ENCODE measurements at places on chromosomes 6 and 20.
A peak's percentile ranks its signal among the peaks of the same experiment; 100 is the strongest.

DNA sequence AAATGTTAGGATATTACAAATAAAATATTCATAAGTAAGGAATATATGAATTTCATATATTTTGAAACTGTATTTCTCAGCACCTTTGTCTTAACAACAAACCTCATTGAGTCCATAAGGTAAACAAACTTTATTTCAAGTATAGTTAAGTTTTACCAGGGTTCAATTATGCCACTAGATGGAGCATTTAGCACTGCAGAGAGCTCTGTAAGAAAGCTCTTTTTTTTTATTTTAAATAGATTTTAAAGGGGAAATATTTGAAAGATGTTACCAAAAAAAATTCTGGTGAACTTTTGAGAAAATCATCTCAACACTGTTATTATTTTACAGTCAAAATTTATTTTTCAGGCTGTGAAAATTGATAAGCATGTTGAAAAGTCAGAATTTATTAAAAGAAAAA, 955.2 kb upstream of the EYS start:
- DNase-seq: no peak
- H3K4me1 ChIP-seq: no peaks in the 10 kb centered on the region
- no peaks in the 10 kb centered on the region for H3K27me3 ChIP-seq
- H3K36me3 ChIP-seq: no peaks in the 10 kb centered on the region
- no peak overlapping the region for H3K4me3 ChIP-seq
- H3K27ac ChIP-seq: no peak overlapping the region

DNA sequence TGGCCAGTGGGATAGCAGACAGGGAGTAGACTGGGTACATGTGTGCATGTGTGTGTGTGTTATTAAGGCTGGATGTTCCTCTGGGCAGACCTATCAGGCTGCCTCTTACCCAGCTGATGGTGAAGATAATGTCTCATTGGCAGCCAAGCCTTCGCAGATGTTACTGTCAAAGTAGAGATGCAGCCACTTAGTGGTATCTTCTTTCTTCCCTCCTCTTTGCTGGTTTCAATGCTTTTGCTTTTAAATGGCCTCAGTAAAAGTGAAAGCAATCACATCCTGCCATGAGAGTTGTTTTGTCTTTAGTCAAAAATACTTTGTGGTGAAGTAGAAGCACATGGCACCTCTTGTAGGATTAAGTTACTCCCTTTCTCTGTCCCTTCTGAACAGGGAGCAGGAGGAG, 57.5 kb downstream of the SNRNP48 start:
- H3K4me3 ChIP-seq: no peak overlapping the region
- H3K4me1 ChIP-seq: no peaks in the 10 kb centered on the region
- DNase-seq: no peak
- H3K27ac ChIP-seq: no peak overlapping the region

- no peak for DNase-seq
- no peaks in the 10 kb centered on the region for H3K27me3 ChIP-seq
- no peak overlapping the region for H3K27ac ChIP-seq
- no peaks in the 10 kb centered on the region for H3K4me1 ChIP-seq
- H3K36me3 ChIP-seq: no peaks in the 10 kb centered on the region
These were observed 29.4 kb upstream of the GMPR start for GRCh38 chr6:16208989-16209388.

DNA sequence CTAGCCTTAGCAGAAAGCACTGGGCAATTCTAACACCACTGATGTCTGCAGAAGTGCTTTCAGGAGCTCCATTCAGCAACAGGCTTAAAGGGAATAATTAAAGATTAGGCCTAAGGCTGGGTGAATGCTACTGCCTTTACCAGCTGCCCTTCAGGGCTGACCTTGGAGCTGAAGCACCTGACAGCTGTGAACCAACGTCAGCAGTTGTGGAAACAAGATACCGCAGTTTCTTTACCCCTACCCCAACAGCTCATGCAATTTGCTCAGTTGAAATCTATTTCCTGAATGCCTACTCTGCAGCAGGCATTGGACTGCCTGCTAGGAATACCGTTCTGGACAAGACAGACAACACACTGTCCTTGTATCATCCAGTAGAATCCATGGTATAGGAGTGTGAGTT, 51.5 kb upstream of the ADTRP start:
- DNase-seq: no peak
- H3K27me3 ChIP-seq: no peaks in the 10 kb centered on the region
- H3K4me3 ChIP-seq: no peak overlapping the region
- H3K36me3 ChIP-seq: no peaks in the 10 kb centered on the region
- no peaks in the 10 kb centered on the region for H3K4me1 ChIP-seq
- no peak overlapping the region for H3K27ac ChIP-seq

- H3K27me3 ChIP-seq: no peaks in the 10 kb centered on the region
- H3K4me3 ChIP-seq: no peak overlapping the region
- no peak for DNase-seq
- no peak overlapping the region for H3K27ac ChIP-seq
- H3K4me1 ChIP-seq: no peaks in the 10 kb centered on the region
These were observed 71.4 kb downstream of the CEP57L1 start for GRCh38 chr6:109166673-109167072.

GRCh38 chr6:87054143-87054833, 40.6 kb downstream of the CGA start:
- no peaks in the 10 kb centered on the region for H3K27me3 ChIP-seq
- no peaks in the 10 kb centered on the region for H3K36me3 ChIP-seq
- no peak overlapping the region for H3K4me3 ChIP-seq
- DNase-seq: no peak
- H3K27ac ChIP-seq: no peak overlapping the region
- H3K4me1 ChIP-seq: no peaks in the 10 kb centered on the region

- H3K27ac ChIP-seq: no peak overlapping the region
- no peaks in the 10 kb centered on the region for H3K27me3 ChIP-seq
- H3K36me3 ChIP-seq: no peaks in the 10 kb centered on the region
- H3K4me1 ChIP-seq: no peaks in the 10 kb centered on the region
These were observed 19.4 kb upstream of the SLC23A2 start for GRCh38 chr20:5020760-5021159.

GRCh38 chr6:169917153-169917552, 165.7 kb downstream of the ERMARD start:
- no peak overlapping the region for H3K4me3 ChIP-seq
- H3K4me1 ChIP-seq: peaks cover 24% of the 10 kb centered on the region
- no peak for DNase-seq
- no peaks in the 10 kb centered on the region for H3K27me3 ChIP-seq

GRCh38 chr20:33281550-33282146, 1.4 kb upstream of the BPIFB1 start:
- H3K27me3 ChIP-seq: no peaks in the 10 kb centered on the region
- H3K36me3 ChIP-seq: no peaks in the 10 kb centered on the region
- H3K27ac ChIP-seq: no peak overlapping the region
- H3K4me3 ChIP-seq: no peak overlapping the region
- no peaks in the 10 kb centered on the region for H3K4me1 ChIP-seq

GRCh38 chr6:117540670-117541069, 58.2 kb downstream of the DCBLD1 start:
- H3K27me3 ChIP-seq: no peaks in the 10 kb centered on the region
- H3K4me1 ChIP-seq: peaks cover 10% of the 10 kb centered on the region
- H3K27ac ChIP-seq: no peak overlapping the region
- H3K36me3 ChIP-seq: no peaks in the 10 kb centered on the region
- no peak overlapping the region for H3K4me3 ChIP-seq

GRCh38 chr6:31053873-31054272, 43.6 kb downstream of the MUC22 start:
- H3K4me3 ChIP-seq: no peak overlapping the region
- H3K4me1 ChIP-seq: no peaks in the 10 kb centered on the region
- no peaks in the 10 kb centered on the region for H3K27me3 ChIP-seq

- H3K36me3 ChIP-seq: no peaks in the 10 kb centered on the region
- H3K27me3 ChIP-seq: no peaks in the 10 kb centered on the region
- no peak overlapping the region for H3K4me3 ChIP-seq
- no peak for DNase-seq
These were observed 457.1 kb downstream of the HACE1 start for GRCh38 chr6:104402572-104402971.

DNA sequence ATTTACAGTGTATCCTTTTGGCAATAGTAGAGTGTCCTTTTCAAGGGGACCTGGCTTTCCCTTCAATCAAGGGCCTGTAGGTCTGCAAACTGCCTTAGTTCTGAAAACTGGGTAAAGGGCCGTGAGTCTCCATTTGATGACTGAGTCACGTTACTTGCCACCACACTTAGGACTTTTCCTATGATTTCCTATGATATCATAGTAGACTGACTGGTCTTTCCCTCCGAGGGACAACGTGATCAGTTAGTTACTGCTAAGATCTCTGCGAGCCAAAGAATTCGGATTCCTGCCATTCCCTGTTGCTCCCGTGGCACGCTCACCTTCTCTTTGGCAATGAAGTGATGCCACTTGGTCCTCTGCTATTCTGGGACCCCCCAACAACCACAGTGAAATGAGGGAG, 8.4 kb downstream of the ZNF831 start:
- no peak for DNase-seq
- H3K4me1 ChIP-seq: no peaks in the 10 kb centered on the region
- no peak overlapping the region for H3K27ac ChIP-seq
- H3K4me3 ChIP-seq: no peak overlapping the region
- H3K36me3 ChIP-seq: no peaks in the 10 kb centered on the region
- H3K27me3 ChIP-seq: no peaks in the 10 kb centered on the region

DNA sequence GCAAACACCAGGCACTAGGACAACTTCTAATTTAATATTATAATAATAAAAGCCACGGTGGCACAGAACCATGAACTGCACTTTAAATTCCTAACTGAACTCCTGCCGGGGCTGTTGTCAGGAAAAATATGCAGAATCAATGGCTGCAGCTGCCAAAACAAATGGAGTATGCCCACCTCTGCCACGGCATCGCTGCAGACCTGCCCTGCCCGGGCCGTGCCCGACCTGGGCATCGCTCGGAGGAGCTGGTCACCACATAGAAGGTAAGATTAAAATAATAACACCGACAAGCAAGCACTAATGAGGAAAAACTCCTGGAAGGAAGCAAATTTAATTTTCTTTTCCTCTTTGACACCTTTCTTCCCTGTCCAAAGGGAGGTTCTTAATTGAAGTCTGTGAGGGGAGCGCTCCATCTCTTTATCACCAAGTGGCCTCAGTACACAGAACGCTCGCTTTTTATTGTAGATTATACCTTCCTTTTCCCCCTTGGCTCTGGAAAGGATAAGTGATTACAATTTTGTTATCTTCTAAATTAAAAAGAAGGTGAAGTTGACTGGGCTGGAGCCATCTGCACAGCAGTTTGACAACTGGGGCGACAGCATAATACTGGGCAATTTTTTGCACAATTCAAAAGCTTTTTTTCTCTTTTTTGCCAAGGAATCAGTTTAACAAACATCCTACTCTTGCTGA, 351.3 kb downstream of the ZFAND3 start:
- no peak overlapping the region for H3K4me3 ChIP-seq
- H3K27me3 ChIP-seq: no peaks in the 10 kb centered on the region
- no peaks in the 10 kb centered on the region for H3K36me3 ChIP-seq
- H3K4me1 ChIP-seq: peaks cover 28% of the 10 kb centered on the region
- peak overlapping the region; percentile 45 for H3K27ac ChIP-seq

GRCh38 chr6:73180076-73180738, 45.1 kb downstream of the KHDC1L start:
- H3K4me3 ChIP-seq: no peak overlapping the region
- no peak overlapping the region for H3K27ac ChIP-seq
- no peaks in the 10 kb centered on the region for H3K27me3 ChIP-seq
- no peaks in the 10 kb centered on the region for H3K4me1 ChIP-seq

DNA sequence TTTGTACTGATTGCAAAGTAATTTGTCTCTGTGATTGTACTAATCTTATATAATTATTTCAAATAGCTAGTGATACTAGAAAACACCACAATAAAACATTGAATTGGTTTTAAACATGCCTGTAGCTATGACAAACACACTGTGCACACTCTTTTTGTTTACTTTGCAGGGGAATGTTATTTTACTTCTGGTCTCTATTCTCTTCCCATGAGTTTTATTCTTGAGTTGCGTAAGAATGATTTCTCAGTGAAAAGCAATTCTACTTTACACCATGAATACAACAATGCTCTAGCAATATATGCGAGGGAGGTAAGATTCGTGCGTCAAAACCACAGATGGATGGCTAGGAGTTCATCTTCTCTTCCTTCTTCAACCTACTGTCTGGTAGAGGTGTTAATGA, 68.4 kb upstream of the PHACTR1 start:
- no peaks in the 10 kb centered on the region for H3K4me1 ChIP-seq
- no peaks in the 10 kb centered on the region for H3K36me3 ChIP-seq
- H3K27ac ChIP-seq: no peak overlapping the region
- no peaks in the 10 kb centered on the region for H3K27me3 ChIP-seq

DNA sequence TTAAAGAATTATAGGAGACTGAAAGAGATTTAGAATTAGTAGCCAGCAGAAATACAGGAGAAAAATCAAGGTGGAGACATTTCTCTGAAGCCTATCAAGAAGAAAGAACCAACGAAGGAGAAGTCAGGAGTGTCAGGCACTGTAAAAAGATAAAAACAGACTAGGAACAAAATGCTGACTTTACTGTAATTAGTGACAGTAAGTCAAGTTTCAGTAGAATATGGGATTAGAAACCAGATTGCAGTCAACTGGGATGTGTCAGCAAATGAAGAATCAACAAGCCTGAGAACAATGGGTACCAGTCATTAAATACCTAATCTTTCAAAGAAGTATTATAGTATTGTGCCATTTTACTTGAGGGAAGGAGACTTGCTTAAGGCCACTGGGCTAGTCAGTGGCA, 21.6 kb downstream of the CALHM6 start:
- no peaks in the 10 kb centered on the region for H3K27me3 ChIP-seq
- H3K4me3 ChIP-seq: no peak overlapping the region
- H3K27ac ChIP-seq: no peak overlapping the region
- H3K36me3 ChIP-seq: no peaks in the 10 kb centered on the region

DNA sequence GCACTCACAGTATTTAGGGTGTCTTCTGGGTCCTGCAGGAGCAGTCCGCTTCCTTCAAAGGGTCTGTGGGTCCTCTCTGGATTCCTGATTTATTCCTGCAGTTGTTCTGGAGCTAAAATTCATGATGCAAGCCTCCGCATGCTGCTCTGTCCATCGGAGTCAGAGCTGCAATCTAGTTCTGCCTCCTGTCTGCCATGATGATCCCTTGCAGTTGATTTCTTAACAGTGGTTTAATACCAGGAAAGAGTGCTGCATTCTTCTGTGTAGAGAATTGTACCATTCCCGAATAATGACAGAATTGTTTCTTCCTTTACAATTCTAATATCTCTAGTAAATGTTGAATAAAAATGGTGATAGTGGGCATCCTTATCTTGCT, 72.0 kb upstream of the B3GAT2 start:
- no peaks in the 10 kb centered on the region for H3K27me3 ChIP-seq
- H3K4me3 ChIP-seq: no peak overlapping the region
- no peaks in the 10 kb centered on the region for H3K4me1 ChIP-seq
- no peak for DNase-seq

- H3K27me3 ChIP-seq: no peaks in the 10 kb centered on the region
- no peak overlapping the region for H3K27ac ChIP-seq
- no peaks in the 10 kb centered on the region for H3K36me3 ChIP-seq
- no peak for DNase-seq
- no peaks in the 10 kb centered on the region for H3K4me1 ChIP-seq
These were observed 70.6 kb downstream of the ZC2HC1B start for GRCh38 chr6:143934867-143935266.

GRCh38 chr6:5984150-5985089, 22.3 kb downstream of the NRN1 start:
- H3K27me3 ChIP-seq: no peaks in the 10 kb centered on the region
- no peaks in the 10 kb centered on the region for H3K4me1 ChIP-seq
- H3K4me3 ChIP-seq: no peak overlapping the region

GRCh38 chr20:49993301-49993751, 10.5 kb downstream of the SNAI1 start:
- no peaks in the 10 kb centered on the region for H3K36me3 ChIP-seq
- H3K27me3 ChIP-seq: no peaks in the 10 kb centered on the region
- H3K27ac ChIP-seq: no peak overlapping the region
- no peak overlapping the region for H3K4me3 ChIP-seq
- no peaks in the 10 kb centered on the region for H3K4me1 ChIP-seq
- no peak for DNase-seq

Measured in right lobe of liver (tissue), 6 donors.